ENCODE measurements at places on chromosomes 3 and 15.

DNA sequence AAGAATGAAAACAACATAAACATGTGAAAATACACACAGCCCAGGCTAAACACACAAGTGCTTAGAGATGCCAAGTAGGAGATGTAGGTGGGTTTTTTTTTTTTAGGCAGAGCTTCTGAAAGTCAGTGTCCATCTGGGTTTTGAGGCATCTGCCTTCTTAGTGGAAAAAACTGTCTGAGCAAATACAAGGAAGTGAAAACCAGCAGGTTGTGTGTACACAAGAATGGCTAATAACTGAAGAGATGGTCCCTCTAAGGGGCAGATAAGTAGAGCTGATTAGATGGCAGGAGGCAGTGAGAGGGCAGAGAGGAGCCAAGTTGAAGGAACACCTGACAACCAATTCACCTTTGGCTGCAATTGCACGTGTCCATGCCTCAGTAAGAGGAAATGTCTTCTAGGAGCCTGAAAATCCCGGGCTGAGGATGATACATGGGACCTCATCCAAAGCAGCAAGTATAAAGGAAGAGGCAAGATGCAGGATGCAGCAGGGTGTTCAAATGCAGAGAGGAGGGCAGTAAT, 34.9 kb downstream of the CYP19A1 start:
- no peak for DNase-seq

- DNase-seq, result no peak
These were observed 5.9 kb downstream of the EPHA3 start for GRCh38 chr3:89113344-89113743.

GRCh38 chr3:179184826-179185225, 36.7 kb downstream of the PIK3CA start:
- DNase-seq, result no peak

DNA sequence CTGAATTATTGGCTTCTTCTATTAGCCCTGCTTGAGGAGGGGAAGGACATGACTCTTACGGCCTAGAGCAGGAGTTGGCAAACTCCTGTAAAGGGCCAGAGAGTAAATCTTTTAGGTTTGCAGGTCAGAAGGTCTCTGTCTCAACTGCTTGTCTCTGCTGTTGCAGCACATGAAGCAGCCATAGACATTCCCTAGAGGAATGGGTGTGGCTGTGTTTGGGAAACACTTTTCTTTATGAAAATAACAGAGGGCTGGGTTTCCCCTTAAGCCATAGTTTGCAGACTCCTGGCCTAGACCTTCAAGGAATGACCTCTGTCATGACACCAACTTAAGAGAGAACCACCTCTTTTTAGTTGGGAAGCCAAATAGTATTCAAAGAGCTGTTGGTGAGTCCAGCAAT, 10.3 kb downstream of the TRAK1 start:
- no peak for DNase-seq

DNA sequence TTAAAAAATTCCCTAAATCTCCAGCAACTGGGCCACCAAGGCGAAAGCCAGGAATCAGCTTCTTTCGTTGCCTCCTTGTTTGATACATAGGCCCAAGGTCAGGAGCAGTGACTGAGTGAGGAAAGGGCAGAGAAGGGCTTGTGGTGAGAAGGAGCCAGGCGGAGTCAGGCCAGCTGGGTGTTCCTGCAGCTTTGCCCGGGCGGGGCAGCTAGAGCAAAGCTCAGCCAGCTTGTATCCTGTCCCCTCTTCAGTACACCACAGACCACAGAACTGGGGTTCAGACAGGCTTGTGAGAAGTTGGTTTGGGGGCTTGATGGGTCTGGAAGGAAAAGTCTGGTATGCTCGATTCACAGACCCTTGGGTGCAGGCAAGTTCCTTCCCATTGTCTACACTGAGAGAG, 52.6 kb downstream of the CCK start:
- DNase-seq, result no peak

DNA sequence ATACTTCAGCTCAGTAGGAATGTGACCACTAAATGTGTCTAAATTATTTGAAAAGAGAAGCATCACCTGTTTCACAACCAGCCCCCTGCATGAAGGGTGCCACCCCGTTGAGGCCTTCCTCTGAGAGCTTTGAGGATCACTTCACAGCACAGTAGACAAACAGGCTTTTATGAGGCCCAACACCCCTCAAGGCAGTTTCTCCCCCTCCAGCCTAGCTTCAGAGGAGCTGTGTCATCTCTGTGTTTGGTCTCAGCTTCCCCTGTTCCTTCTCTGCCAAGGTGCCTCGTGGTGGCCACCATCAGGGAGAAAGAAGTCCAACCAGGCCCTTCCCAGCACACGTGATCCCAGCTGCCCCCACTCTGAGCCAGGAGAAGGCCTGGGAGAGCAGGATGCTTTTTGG, 21.6 kb upstream of the DUSP7 start:
- DNase-seq, result peak; percentile 58

Data from ELF-1 (cell line).